Cardiac muscle cell (in vitro differentiated cells and primary cell): ENCODE measurements at places on chromosomes 2 and 18.

- no peak for DNase-seq
Observed at GRCh38 chr2:28461056-28461455, 34.8 kb upstream of the PLB1 start.

GRCh38 chr2:234309431-234309830, 187.4 kb downstream of the ARL4C start:
- no peak for DNase-seq

DNA sequence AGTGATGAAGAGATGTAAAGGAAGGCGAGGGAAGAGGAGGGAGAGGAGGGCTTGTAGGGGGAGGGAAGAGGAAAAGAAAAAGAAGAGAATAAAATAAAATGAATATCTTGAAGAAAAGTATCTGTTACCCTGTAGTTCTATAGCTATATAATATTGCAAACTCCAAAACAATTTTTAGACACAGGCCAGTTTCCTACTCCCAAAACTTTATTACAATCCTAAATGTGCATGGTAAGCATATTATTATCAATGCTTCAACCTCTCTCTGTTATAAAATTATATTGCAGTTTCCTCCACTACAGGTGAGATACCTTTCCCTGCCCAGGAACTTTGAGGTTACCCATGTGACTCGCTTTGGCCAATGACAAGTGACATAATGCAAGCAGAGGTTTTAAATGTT, 1351.6 kb upstream of the NRXN1 start:
- no peak for DNase-seq

- DNase-seq: no peak
Observed at GRCh38 chr18:32358075-32358474, 112.6 kb downstream of the GAREM1 start.

- no peak for DNase-seq
Observed at GRCh38 chr18:50679656-50680055, 119.8 kb downstream of the MAPK4 start.

GRCh38 chr2:10413991-10414451, 34.1 kb downstream of the ODC1 start:
- DNase-seq: no peak

GRCh38 chr2:216575465-216575864, 57.8 kb upstream of the IGFBP2 start:
- no peak for DNase-seq

- DNase-seq: peak; percentile 58
Observed at GRCh38 chr2:16773080-16773713, 107.6 kb upstream of the CYRIA start.

DNA sequence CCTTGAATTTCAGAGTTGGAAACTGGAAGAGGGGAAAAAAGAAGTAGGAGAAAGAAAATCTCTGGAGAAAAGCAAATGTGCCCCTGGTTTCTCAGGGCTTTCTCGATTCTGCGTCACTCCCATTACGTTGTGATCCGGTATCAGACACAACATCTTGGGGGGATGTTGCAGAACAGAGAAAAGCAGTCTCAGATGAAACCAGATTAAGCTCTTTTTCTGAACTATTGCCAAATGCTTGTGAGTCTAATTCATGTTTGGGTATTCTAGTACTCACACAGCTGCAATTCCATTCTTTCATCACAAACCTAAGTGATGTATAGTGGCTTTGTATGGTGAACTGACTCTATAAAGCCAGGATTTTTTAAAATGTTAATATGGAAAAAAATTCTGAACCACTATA, 233.2 kb downstream of the TCF4 start:
- DNase-seq: no peak

DNA sequence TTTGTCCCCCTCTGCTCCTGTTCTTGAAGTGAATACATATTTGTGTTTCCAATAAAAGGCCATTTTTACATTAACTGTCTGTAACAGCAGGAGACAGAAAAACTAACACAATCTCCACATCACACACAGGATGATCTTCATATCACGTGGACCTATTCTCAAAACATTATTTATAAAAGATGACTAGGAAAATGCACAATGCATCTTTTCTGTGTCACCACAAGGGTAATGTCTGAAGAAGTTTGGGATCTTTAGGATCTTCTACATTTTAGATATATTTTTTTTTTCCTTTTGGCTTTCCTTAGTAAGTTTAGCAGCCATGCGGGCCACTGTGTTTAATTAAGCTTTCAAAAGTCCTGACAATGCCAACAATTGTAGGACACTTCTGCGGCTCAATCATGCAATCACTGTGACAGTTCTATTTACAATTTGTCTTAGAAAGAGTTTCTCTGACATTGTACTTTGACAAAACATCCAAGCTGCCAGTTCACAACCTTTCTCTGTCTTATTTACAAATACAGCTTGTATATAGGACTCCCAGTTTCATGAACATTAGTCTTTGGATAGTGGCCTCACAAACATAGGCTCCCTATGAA, 12.3 kb downstream of the BCL11A start:
- DNase-seq: no peak

- DNase-seq: peak; percentile 69
Observed at GRCh38 chr18:8142131-8142711, 467.0 kb upstream of the RAB12 start.

GRCh38 chr2:233354500-233354924, 218 bp downstream of the DGKD start:
- DNase-seq: no peak

DNA sequence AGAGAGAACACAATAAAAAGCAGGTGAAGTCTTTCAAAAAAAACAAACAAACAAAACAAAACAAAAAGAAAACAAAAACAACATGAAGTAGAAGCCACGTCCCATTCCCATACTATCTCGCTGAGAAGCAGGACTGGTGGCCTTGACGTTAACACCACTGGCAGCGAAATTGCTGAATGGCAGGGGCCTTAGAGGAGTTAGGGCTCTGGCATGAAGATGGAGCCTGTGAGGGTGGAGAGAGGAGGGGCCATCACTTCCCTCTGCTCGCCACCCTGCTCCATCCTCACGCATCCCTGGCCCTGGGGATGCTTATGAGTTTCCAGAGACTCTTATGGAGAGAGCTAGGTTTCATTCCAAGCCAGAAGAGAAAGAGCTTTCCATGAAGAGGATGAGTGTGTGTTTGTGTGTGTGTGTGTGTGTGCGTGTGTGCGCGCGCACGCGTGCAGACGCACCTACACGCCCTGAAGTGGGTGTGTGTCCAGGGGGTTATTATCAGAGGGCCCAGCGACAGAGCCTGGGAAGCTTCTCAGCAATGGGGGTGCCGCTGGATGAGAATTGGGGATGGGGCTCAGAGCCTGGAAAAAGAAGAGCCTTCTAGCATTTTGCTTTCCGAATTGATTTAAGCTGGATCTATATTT, 20.4 kb upstream of the IMPA2 start:
- no peak for DNase-seq

GRCh38 chr2:155070489-155070888, 372.0 kb downstream of the KCNJ3 start:
- no peak for DNase-seq

- no peak for DNase-seq
Observed at GRCh38 chr18:77550625-77551024, 301.0 kb downstream of the GALR1 start.

- DNase-seq: no peak
Observed at GRCh38 chr18:63141778-63142176, 177.8 kb downstream of the BCL2 start.

- no peak for DNase-seq
Observed at GRCh38 chr18:55592572-55592971, 4.6 kb upstream of the TCF4 start.

DNA sequence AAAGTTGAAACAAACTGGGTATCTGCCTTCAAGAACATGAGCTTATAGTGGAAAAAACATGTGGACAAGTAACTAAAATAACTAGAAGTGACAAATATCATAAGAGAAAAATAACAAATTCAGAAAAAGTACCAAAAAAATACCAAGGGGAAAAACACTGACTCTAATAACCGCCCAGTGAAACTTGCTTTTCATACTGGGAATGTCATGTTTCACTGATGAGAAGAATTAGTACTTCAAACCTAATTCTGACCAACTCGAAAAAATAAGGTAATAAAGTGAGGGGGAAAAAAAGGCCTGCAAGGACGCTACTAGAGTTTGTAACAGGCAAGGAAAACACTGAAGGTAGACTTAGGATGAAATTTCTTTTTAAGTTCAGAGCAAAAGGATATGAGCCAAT, 83.6 kb downstream of the RTTN start:
- no peak for DNase-seq

DNA sequence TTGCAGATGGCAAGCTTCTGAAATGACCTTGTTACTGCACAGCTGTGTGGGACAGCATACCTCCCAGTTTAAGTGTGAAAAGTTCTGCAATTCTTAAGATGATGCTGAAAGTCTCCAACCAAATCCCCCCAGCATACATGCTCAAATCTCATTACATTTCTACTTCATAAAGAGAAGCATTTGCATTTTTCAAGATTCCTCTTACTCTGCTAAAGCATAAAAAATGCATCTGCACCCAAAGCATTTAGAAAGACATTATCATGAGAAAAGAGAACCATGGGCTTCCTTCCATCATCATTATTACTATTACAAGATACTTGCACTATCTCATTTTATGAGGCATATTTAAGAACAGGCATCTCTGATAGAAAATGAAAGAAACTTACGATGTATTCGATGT, 236.9 kb upstream of the REV1 start:
- no peak for DNase-seq

GRCh38 chr18:47830772-47831171, 99.7 kb downstream of the SMAD2 start:
- no peak for DNase-seq

- DNase-seq: no peak
Observed at GRCh38 chr2:168601741-168602140, 145.7 kb downstream of the CERS6 start.

DNA sequence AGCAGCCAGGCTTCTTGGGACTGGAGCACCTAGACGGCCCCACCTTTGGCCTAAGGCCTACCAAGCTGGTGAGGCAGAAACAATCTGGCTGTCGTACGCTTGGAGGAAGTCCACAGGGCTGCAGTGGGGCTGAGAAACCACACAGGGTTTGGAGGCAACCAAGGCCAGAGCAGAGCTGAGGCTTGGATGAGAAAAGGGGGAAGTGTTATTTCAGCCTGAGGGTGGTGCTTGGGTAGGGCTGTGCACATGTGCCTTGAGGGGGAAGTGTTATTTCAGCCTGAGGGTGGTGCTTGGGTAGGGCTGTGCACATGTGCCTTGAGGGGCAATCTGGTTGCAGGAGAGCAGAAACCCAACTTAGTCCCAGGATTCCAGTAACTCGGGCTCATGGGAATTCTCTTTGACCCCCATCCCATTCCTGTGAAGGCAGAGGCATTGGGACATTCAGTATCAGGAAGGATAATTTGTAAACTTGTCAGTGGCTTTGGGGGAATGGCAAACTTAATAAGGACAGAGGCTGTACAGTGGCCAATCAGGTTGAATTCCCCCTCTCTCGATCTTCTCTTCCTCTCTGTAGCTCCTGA, 971 bp upstream of the FBXO41 start:
- DNase-seq: no peak
